Activated T-helper 9 cell treated with anti-CD3 and anti-CD28 coated beads, Interleukin-2, amount 50 U/mL, for 16 hours (primary cell): ENCODE measurements at places on chromosomes 5 and 9.
A peak's percentile ranks its signal among the peaks of the same experiment; 100 is the strongest.

GRCh38 chr9:99197987-99198386 is 23.8 kb downstream of the ALG2 start:
- no peak for DNase-seq

GRCh38 chr5:132059043-132059695 is 1.3 kb upstream of the IL3 start:
- DNase-seq = no peak

GRCh38 chr9:123378025-123378424 is 22.0 kb downstream of the CRB2 start:
- no peak for DNase-seq

- DNase-seq = no peak
Observed at GRCh38 chr5:54140247-54140840, 170.0 kb downstream of the ARL15 start.

- no peak for DNase-seq
Observed at GRCh38 chr9:131833906-131834305, 94.0 kb upstream of the RAPGEF1 start.

GRCh38 chr9:95264954-95265615 is 52.4 kb downstream of the FANCC start:
- no peak for DNase-seq

- no peak for DNase-seq
Observed at GRCh38 chr5:139759219-139759721, 36.3 kb upstream of the PSD2 start.

DNA sequence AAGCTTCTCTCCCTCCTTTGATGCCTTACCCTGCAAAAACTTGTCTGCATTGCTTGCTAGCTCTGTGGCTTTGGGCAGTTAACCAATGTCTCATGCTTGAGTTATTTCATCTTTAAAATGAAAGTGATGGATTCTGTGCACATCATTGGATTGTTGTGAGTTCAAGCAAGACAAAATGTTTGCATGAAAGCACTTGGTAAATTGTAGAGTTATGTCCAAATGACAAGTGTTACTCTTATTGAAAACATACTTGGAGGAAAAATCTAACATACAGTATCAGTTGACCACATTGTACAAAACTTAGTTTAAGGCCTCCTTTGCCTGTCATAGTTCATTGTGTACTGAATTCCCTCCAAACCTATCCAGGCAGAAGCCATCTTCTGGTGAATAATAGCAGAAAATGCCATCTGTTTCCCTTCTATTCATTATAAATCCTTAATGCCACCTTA is 30.0 kb downstream of the TGFBR1 start:
- DNase-seq = no peak

- no peak for DNase-seq
Observed at GRCh38 chr5:100131161-100131560, 404.0 kb upstream of the FAM174A start.

- no peak for DNase-seq
Observed at GRCh38 chr9:83744206-83744605, 36.4 kb upstream of the UBQLN1 start.

- no peak for DNase-seq
Observed at GRCh38 chr9:19104515-19105282, 2.0 kb upstream of the HAUS6 start.

DNA sequence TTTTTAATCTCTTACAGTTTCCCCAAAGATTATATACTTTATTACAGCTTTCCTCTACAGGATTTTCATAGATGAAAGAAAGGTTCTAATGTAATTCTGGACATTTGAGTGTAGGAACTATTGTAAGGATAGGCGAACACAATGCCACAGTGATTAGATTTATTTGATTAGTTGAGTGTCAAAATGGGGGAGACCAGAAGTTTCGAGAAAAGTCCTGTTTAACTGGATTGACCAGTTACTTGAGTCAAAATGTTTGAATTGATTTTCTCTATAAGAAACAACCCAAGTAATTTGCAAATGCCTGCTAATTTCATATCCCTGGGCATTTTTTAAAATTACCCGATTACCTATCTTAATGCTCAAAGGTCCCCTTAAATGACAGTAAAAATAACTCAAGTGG is 50.6 kb downstream of the SMARCA2 start:
- no peak for DNase-seq

GRCh38 chr9:121768416-121769015 is 117.1 kb downstream of the DAB2IP start:
- DNase-seq = no peak

DNA sequence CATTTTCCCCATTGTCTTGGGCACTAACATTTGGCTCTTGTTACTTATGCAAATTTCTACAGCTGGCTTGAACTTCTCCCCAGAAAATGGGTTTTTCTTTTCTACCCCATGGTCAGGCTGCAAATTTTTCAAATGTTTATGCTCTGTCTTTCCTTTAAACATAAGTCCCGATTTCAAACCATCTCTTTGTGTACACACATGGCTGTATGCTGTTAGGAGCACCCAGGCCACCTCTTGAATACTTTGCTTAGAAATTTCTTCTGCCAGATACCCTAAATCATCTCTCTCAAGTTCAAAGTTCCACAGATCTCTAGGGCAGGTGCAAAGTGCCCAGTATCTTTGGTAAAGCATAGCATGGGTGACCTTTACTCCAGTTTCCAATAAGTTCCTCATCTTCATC is 45.6 kb downstream of the NLN start:
- no peak for DNase-seq

DNA sequence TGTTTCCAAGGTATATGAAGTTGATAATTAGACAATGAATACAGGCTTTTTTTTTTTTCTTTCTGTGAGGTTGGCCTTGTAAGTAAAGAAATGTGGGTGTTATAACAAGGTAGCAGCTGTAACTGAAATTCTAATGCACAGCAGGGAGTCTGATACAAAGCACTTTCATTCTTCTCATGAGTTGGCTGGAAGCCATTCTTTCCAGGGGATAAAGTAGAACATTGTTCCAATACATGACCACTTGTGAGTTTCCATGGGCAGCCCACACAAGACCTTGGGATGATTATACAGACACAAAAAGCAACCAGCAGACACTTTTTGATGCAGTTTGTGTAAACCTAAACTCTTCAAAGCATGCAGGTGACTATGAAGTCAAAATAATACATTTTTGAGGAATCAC is 1785.9 kb upstream of the WWC1 start:
- DNase-seq = no peak

DNA sequence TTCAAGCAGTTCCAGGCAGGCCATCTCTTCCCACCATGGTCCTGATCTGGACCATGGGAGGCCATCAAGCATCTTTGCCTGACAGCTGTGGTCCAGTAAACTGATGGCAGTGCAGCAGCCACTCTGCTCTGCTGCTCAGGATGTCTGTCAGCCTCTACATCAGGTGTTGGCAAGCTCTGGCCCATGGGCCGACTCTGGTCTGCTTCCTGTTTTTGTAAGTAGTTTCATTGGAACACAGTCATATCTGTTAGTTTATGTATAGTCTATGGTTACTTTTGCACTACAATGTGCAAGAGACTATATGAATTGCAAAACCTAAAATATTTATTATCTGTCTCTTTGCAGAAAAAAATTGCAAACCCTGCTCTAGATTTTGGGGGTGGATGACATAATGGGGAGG is 225.0 kb downstream of the KCTD16 start:
- no peak for DNase-seq

DNA sequence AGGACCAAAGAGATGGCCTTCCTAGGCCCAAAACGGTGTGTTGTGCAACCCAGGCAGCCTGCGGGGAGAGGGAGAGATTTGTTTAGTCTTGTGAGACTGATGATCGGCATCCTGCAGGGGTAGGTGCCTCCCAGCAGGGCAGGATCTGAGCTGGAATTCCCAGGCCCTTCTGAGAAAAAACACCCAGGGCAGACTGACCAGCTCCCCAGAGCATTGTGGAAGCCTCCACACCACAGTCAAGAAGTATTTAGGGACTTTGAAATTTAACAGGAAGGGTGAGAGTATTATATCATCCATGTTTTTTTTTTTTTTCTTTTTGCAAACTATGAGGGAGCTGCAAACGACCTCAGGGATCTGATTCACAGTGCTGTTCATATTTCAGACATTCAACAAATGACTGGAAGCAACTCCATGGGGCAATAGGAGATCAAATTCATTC is 104.5 kb upstream of the LHFPL2 start:
- DNase-seq = no peak

GRCh38 chr9:15936306-15936921 is 383.6 kb downstream of the CCDC171 start:
- no peak for DNase-seq

DNA sequence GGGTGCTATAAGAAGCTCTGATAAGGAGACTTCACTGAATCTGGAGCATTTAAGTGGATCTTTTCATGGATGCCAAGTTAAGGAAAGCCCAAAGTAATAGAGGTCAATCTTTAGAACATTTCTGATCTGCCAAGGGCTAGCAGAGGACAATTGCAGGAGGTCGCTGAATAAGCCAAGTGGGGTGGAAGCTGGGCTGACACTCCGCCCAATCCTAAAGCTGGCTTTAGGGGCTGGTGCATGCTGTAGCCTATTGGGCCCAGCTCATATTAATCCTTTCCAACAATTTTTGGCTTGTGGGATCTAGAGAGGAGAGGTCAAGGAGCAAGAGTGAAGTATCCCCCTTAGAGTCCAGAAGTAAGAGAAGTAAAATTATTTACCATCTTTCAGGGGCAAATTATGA is 526.5 kb downstream of the RAB3C start:
- DNase-seq = no peak

DNA sequence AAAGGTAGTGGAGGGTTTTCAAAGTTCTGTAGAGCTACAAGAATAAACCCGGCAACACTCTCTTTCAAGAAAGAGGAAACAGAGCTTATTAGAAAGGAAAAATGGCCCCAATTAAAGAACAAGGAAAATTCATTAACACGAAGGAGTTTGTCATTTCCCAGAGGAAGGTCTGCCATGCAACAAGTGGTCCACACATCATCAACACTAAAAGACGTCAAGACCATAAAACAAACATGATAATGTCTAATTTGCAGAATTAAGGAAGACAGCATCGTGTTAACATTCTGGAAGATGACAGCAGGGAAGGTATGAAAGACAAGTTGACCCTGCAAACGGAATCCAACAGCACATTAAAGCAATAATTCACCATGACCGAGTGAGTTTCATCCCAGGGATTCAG is 28.6 kb upstream of the NRARP start:
- DNase-seq = no peak

- DNase-seq = no peak
Observed at GRCh38 chr9:89425024-89425805, 72.7 kb downstream of the SEMA4D start.

GRCh38 chr5:143434261-143435209 is 31.0 kb upstream of the NR3C1 start:
- DNase-seq = peak; percentile 21

- no peak for DNase-seq
Observed at GRCh38 chr5:124433170-124433569, 313.3 kb downstream of the ZNF608 start.

DNA sequence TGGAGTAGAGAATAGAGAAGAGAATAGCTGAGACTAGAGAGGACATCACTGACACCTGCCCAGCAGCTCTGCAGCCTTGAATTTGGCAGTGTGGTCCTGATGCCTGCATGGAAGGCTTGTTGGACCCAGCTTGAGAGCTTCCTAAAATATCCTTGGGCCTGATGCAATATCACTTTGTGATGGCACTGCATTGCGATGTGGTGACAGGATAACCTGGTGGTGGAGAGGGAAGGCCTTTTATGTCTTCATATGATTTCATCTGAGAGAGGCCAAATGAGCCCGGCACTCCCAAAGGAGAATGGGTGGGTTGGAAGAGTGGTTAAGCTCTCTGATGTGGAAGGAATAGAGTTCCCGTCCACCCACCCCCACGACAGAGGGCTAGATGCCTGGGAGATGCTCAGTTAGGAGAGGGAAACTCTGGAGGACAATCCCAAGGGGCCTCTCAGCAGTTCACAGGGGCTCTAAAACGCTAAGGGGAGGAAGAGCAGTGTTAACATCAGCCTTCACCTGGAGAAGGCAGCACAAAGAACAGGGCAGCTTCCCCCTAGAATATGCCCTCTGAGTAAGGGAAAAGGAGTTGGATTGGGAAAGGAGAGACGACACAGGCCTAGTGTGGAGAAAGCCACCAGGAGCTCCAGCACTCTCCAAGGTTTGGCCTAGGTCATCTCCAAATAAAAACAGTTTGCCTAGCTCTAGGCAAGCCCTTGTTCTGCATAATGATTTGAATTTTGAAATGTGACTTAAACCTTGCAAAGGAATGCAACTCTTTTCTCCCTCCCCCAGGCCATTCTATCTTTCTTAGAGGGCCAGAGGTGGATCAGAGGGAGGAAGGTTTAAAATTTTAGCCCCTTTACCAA is 99.8 kb upstream of the SSBP2 start:
- no peak for DNase-seq

- no peak for DNase-seq
Observed at GRCh38 chr9:110261632-110262031, 5.3 kb upstream of the TXN start.

- DNase-seq = no peak
Observed at GRCh38 chr5:16889203-16889971, 46.7 kb downstream of the MYO10 start.

GRCh38 chr5:112684121-112684520 is 53.6 kb upstream of the APC start:
- DNase-seq = no peak

DNA sequence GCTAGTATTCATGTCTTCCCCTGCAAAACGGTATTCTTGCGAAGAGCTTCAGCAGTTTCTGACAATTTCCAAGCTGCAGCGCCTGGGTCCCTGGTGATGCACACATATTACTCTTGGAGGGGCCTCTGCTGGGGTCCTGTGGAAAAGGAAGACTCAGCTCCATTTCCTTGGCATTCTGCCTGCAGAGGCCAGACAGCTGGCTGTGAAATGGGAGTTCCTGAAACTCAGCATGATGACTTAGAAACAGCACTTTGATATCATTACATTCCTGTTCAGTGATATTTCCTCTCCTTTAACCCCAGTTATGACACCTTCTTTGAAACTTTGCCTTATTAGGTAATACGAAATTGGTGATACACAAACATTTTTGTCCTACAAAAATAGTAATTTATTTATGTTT is 98.5 kb downstream of the APBA1 start:
- no peak for DNase-seq

GRCh38 chr9:16267281-16268066 is 603.0 kb downstream of the BNC2 start:
- no peak for DNase-seq

DNA sequence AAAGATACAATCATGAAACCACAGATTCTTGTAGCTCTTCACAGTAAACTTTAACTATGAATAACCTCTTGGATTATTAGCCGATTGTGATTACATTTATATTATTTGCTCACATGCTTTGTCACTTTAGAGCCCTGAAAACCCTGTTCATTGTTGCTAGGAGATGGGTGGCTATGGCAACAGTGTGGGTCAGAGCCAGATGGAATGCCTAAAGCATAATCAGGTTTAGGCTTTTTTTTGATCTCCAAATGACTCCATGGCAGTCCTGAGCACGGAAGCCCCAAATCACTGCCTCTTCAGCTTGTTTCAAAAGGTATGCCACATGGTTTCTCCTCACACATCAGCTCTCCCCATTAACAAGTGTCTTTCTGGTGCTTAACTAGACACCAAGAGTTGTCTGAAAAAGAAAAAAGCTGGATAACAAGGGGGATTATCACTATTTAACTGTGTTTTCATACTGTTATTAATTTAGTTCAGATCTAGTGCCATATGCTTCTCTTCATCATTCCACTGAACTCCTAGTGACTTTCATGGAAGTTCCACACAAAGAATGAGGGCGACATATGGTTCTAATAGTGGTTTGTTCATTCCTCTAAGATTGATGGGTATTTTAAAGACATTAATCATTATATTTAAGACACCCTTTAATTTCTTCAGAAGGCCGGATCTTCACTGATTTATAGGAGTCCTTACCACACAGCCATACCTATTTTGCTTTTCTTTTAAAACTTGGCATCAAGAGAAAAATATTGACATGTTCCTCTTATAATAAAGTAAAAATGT is 88.8 kb upstream of the PAM start:
- DNase-seq = no peak

- no peak for DNase-seq
Observed at GRCh38 chr9:86508208-86508903, 154.1 kb upstream of the TUT7 start.
